Activated CD4-positive, alpha-beta T cell treated with anti-CD3 and anti-CD28 coated beads for 4 hours (primary cell): ENCODE measurements at places on chromosomes 13 and 19.
A peak's percentile ranks its signal among the peaks of the same experiment; 100 is the strongest.

- no peak for DNase-seq
Observed at GRCh38 chr13:98557937-98558792, 18.7 kb downstream of the STK24 start.

- no peak for DNase-seq
Observed at GRCh38 chr19:5960005-5961001, 17.6 kb downstream of the RANBP3 start.

DNA sequence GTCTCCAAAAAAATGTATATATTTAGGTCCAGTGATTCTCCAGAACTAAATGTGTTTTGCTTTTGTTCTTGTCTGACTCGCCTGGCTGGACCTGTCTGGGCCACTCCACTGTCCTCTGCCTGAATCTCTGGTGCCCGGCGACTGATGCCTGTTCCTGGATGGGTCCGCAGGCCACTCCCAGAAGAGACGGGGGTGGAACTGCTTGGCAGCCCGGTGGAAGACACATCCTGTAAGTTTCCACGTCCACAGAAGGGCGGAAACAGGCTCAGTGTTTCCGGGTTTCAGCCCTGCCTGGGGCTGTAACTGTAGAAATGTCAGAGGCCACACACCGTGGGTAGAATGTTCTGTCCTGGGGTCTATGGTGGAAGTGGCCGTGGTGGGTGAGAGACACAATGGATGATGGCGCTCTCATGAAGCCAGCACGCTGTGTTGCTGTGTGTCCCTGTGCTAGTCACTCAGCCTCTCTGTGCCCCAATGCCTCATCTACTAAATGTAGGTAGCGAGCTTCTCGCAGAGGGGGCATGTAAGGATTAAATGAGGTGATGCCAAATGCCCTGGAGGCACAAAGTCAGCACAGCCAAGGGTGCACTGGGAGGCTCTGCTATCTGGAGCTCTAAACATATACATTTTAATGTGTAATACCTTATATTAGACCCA is 22.0 kb downstream of the ATCAY start:
- no peak for DNase-seq

DNA sequence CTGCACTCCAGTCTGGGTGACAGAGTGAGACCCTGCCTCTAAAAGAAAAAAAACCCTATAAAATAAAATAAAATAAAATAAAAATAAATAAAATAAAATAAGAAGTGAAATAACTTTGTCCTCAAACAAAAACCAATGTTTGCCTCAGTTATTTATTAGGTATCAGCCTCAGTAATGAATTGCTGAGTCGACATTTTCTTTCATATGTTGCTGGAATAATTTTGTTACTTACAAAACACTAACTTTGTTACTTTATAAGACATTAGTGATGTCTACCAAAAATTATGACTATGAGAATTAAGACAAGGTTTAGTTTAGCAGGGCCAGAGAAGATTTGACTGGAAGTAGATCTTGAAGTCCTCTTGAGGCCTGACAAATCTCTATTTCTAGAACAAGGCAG is 2074.5 kb upstream of the PCDH20 start:
- no peak for DNase-seq

DNA sequence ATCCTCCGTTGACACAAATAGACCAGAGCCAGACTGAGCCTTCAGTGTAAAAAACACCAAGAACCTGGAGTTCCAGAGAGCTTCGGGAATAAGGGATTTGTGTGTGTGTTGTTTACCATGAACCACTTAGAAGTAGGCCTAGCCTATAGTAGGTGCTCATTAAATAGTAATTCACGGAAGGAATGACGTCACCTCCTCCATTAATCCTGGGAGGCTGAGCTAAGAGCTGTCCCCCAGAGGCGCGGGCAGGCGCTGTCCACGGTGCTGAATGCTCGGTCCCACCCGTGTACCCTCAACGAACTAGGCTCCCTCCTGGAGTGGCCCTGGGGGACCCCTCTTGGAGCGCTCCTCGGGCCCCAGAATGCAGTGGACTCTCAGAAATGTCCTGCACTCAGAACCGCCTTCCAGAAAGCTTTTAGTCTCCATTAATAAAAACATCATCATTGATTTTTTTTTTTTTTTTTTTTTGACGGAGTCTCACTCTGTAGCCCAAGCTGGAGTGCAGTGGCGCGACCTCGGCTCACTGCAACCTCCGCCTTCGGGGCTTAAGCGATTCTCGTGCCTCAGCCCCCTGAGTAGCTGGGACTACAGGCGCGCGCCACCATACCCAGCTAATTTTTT is 6.5 kb downstream of the UNC13A start:
- DNase-seq, result no peak

GRCh38 chr13:104584481-104584880 is 1518.3 kb upstream of the SLC10A2 start:
- DNase-seq, result no peak

- peak; percentile 3 for DNase-seq
Observed at GRCh38 chr19:21202865-21203494, 61.1 kb downstream of the ZNF431 start.

GRCh38 chr13:78325585-78325984 is 277.8 kb downstream of the POU4F1 start:
- DNase-seq, result no peak

DNA sequence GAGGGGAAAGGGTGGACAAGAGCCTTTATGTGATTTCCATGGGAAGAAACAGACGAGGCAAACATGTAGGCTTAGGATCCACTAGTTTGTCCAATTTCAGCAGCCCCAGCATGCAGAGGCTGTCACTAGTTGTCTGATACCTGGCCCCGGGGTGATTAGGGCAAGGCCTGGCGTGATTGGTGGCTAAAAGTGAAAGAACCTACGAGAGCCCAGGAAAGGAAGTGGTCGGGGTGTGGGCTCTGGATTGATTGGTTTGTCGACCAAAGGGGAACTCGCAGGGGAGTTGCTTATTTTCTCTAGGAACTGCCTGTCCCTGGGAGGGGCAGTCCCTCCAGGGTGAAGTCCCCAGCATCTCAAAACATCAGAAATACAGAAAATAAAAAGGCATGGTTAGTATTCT is 64.2 kb upstream of the UQCRFS1 start:
- peak; percentile 23 for DNase-seq

GRCh38 chr19:18945297-18945696 is 4.3 kb upstream of the HOMER3 start:
- no peak for DNase-seq

- peak; percentile 23 for DNase-seq
Observed at GRCh38 chr19:14563989-14564651, 7.7 kb downstream of the NDUFB7 start.

- DNase-seq, result no peak
Observed at GRCh38 chr19:49356382-49356781, 5.8 kb downstream of the TEAD2 start.

DNA sequence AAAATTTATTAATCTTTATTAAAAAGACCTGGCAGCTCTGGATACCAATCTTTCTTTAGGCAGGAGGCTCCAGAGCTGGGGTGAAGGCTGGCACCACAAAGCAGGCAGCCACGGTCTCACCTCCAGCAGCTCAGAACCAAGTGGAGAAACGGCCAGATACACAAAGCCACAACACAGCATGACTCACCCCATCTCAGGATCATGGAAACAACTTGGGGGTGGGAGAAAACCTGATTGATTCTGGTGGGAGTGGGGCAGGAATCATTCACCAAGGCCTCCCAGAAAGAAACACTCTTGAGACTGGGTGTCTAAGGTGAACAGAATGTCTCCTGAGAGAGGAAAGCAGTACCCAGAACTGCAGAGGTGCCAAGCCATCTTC is 64.2 kb downstream of the CRYL1 start:
- DNase-seq, result peak; percentile 28

DNA sequence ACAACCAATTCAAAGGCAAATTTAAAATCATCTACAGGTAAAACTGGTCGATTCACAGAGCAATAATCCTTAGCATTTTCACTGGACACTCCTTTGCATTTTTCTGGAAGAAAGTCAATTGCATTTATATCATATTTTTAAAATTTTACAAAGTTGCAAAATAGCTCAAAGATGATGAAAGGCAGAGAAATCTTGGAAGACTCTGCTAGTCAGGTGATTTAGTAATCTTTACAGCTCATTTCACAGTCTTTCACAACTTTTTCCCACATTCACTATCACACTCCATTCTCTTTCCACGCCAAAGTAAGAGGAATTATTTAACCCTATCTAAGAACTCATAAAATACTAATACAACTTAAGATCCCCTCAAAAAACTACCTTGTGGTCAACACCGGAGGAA is 1063.8 kb downstream of the EFNB2 start:
- no peak for DNase-seq

GRCh38 chr13:87810920-87811344 is 139.8 kb downstream of the SLITRK5 start:
- no peak for DNase-seq

DNA sequence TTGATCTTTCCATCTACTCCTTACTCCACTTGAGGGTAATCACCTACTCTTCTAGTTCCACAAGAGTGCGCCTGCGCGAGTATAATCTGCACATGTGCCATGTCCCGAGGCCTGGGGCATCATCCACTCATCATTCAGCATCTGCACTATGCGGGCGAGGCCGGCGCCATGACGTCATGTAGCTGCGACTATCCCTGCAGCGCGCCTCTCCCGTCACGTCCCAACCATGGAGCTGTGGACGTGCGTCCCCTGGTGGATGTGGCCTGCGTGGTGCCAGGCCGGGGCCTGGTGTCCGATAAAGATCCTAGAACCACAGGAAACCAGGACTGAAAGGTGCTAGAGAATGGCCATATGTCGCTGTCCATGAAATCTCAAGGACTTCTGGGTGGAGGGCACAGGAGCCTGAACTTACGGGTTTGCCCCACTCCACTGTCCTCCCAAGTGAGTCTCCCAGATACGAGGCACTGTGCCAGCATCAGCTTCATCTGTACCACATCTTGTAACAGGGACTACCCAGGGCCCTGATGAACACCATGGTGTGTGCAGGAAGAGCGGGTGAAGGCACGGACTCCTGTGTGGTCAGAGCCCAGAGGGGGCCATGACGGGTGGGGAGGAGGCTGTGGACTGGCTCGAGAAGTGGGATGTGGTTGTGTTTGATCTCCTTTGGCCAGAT is 2.7 kb upstream of the KLK2 start:
- DNase-seq, result no peak

DNA sequence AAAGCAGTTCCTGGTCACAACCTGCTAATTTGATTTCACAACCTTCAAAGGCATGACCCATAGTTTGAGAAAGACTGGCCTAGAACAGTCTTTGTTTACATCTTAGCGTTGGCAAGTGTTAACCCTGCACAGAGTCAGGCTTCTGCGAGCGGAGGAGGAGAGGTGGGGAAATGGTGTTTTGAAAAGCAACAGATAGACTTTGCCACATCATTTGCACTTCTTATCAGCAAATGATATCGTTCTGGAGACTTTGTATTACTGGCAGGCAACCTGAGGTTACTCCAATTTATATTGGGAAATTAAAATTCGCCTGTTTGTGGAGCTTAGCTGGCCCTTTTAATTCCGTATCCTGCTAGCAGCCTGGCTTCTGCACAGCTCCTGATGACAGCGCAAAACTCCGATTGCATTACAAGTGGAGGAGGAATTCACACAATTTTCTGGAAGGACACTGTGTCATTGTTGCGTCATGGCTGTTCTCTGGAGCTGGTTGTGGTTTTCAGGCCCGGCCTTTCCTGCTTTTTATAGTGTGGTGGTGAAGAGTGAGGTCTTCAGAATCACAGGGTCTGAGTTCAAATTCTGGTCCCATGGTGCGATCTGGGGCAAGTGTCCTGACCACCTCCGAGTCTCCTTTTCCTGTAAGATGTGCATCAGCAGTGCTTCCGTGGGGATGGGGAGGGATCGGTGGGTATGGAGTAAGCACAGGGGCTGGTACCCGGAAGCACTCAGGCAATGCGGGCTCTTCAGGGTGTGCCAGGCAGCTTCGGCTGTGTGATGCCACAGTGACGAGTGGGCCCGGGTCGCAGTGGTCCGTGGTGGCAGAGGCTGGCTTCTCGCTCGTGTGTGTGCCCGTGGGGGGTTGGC is 49.1 kb upstream of the EHD2 start:
- DNase-seq, result no peak

- no peak for DNase-seq
Observed at GRCh38 chr13:44573790-44574465, 2.2 kb downstream of the TSC22D1 start.

GRCh38 chr13:71979616-71980015 is 112.6 kb upstream of the DACH1 start:
- DNase-seq, result no peak

DNA sequence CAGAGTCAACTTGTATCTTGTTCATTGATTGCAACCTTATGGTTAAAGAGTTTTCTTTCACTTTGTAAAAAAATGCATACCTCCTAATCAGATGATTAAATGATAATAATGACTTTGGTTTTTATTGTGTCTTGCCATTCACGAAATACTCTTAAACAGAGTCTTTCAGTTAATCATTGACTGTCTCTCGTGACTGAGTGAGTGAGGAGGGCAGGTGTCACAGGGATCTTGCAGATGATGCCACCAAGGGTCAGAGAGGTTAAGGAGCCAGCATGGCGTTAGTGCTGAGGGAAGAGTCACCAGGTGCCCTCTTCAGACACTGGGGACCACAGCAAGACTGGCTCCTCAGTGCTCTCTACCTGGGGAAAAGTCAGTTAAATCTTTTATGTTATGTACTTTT is 8.0 kb downstream of the GPATCH1 start:
- DNase-seq, result no peak

- DNase-seq, result no peak
Observed at GRCh38 chr13:52975161-52975560, 53.5 kb upstream of the OLFM4 start.

GRCh38 chr13:99367663-99368448 is 60.7 kb upstream of the GPR183 start:
- no peak for DNase-seq

DNA sequence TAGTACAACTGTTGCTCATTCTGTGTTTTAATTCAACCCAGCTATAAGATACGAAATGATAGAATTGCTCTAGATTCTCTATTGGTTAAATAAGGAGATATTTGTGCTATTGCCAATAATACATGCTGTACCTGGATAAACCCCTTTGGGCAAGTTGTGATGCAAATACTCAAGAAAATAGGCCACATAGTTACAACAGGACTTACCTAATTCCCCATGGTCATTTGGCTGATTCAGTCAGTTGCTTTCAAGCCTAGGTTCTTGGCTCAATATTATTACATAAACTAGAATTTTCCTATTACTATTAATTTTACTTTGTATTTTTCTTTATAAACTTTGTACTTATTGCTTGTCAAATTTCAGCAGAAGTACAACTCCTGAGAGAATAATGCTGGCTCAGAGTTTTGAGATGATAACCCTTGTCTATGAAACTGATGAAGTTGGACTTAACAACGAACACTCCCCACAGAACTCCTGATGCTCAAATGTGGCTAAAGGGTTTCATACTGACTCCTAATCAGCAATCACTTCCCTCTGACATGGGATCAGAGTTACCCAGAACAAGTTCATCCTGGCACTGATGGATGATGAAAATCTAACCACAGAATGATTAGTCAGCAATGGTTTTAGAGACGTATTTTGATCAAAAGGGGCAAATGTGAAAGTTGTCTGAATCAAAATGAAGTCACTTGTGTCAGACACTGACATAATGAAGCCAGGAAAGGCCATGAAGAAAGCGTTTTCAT is 221.1 kb downstream of the ITGBL1 start:
- DNase-seq, result no peak

- DNase-seq, result no peak
Observed at GRCh38 chr19:16222806-16223205, 25.1 kb downstream of the AP1M1 start.

GRCh38 chr13:40350283-40350992 is 316.0 kb downstream of the FOXO1 start:
- no peak for DNase-seq

GRCh38 chr13:112781881-112782361 is 92.1 kb downstream of the ATP11A start:
- no peak for DNase-seq

GRCh38 chr13:73177916-73178565 is 119.2 kb downstream of the KLF5 start:
- DNase-seq, result no peak
